Iris pigment epithelial cell (primary cell): ENCODE measurements at places on chromosomes 2 and 18.

DNA sequence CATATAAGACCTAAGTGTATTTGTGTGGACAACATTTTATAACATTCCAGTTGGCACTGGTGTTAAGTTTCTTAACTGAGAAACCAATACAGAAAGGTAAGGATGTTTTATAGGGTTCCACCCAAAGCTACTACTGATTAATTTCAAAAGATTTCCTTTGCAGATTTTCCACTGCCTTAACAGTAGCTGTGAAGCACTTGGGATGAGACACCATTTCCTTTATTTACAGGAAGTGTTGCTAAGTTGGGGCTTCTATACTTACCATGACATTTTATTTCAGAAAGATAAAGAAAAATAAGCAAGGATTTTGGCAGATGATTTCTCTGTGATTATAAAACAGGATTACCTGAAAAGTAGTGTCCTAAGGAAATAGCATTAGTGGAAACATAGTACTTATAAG is 234.3 kb downstream of the CALCRL start:
- no peak for DNase-seq

DNA sequence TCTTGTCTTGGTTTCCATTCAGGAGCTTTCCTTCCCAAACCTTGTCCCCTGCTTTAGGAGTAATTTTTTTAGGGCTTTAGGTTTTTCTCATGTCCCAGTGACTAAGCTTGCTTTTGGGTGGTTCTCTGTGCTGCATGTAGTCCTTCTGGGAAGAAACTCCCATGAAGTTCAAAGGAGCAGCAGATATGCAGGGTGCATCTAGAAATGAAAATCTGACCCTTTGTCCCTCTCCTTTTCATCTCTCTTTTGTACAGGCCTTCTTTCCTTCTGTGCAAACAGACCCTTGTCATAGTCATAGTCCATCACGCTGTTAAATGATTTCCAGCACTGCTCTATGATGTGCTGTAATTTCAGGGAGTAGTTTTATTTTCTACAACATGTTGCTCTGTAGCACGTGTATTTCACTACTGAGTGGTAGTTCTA is 20.4 kb downstream of the FMNL2 start:
- DNase-seq: no peak

DNA sequence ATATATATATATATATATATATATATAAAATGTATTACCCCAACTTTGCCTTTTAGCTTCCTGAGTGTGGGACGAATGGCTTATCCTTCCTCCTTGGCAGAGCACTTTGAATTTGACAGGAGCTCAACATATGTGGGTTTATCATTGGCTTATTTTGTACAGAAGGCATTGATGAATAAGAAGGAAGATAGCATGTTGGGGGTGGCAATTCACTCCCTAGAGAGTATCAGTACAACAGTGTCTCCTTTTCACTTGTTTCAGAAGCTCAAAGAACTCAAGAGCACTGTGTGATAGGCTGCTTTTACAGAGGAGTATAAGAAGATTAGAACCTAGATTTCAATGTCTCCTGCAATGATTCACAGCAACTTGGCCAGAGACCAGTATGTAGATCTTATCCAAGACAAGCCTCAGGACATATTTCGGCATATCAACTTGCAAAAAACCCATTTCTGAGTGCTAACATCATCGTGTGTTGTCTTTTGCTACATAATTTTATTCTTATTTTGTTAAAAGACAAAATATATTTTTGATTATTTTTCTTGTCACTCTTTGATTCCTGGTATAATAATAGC is 345.8 kb downstream of the SOCS6 start:
- no peak for DNase-seq

- DNase-seq: no peak
Observed at GRCh38 chr2:204228169-204228886, 291.8 kb downstream of the ICOS start.

DNA sequence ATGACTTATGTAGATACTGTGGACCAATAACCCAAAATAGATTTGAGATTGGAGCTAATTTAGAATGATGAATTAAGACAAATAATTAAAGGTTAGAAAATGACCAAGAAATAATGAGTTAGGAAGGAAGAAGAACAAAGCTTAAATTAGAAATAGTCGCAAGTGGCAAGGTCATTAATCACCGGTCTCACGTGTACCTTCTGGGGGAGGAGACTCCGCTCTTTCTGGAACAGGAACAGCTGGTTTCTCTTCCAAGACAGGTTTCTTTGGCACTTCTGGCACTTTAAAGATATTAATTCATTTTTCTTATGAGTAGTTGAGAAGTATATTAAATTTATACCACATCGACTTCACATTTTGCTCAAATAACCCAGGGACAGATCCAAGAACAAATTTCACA is 156.7 kb downstream of the TTN start:
- DNase-seq: no peak

DNA sequence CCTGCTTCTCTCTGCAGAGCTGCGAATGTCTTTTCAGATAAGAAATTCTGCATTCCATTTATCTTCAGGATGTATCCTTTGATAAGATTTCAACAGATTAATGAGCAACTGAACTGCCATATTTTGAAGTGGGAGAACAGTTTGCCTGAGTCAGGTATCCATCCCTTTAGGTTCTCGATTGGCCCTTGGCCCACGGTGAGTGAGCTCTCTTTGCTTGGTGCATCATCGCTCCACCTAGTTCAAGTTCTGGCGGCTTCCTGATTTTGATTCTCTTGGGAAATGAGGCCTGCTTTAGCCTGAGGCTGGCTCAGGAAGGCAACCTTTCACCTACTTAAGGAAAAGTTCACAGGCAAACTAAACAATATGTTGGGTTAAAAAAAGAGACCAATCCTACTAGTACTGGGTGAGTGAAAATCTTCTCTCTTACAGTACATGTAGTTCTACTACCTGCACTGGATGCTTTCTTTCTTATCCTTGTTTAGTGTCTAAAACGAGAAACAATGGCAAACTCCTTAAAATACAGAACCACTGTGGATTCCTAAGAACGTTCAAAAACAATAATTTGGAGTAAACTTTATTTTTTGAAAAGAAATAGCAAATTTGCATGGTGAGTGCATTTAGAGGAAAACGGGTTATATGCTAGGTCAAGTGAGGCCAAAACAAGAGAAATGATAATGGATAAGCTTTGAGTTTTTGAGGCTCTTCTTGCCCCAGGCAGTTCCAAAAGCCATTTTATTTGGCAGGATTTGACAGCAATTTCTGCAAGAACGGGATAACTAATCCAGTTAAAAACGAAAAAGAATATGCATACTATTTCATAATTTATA is 837 bp upstream of the ACSL3 start:
- DNase-seq: peak; percentile 77
